Stimulated activated CD8-positive, alpha-beta memory T cell treated with anti-CD3 and anti-CD28 coated beads, Interleukin-4, amount 100 ng/mL, for 1 hour (primary cell): ENCODE measurements at places on chromosomes 5 and 9.

DNA sequence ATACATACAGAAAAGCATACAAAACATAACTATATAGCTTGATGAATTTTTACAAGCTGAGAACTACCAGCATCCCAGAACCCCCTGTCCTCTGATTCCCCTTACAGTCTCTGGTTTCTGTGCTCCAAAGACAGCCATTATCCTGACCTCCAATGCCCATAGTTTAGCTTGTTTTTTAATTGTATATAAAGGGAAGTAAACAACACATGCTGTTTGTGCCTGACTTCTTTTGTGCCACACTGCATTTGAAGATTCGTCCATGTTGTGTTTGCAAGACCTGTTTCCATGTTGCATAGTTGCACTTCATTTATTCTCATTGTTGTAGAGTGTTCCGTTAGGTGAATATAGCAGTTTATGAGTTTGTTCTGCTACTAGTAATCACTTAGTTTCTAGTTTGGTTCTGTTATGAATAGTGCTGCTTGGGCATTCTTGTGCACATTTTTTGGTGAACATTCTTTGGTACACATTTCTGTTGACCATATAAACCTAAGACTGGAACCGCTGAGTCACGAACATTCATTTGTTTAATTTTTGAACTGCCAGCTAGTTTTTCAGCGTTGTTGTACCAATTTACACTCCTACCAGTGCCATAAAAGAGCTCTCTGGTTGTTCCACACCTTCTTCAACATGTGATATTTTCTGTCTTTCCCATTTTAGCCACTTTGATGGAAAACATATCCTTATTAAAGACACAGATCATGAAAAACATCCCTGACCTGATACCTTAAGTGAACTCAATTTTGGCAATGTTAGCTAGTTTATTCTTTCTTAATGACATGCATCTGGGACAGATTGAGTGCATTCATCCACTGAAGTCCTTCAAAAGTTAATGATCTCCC lies 78.1 kb upstream of the ANXA1 start:
- DNase-seq = no peak

DNA sequence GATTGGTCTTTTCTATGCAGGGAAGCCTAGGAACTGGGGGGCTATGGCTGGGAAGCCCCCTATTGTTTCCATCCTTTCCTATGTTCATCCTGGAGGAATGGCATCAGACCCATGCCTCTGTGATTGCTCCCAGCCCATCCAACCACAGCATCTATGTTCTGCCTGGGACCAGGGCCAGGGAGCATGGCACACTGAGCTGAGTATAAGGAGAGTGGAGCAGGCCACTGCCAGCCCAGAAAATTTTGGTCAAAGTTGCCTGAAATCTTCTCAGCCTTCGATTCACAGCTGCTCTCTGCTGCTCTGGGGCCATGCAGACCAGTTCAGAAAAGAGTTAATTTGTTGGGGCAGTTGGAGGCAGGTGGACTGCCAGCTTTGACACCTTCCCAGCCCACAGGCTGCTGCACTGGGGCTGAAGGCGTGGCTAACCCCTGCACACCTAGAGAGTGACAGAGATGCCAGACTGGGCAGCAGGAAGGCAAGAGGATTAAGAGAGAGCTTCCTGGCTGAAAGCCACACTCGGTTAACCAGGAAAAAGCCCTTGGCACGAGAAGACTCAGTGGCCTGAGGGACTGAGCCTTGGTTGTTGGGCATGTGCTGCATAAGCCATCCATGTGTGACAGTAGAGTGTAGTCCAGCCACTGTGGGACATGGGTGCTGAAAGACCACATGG lies 12.1 kb downstream of the TGFBI start:
- DNase-seq = no peak

DNA sequence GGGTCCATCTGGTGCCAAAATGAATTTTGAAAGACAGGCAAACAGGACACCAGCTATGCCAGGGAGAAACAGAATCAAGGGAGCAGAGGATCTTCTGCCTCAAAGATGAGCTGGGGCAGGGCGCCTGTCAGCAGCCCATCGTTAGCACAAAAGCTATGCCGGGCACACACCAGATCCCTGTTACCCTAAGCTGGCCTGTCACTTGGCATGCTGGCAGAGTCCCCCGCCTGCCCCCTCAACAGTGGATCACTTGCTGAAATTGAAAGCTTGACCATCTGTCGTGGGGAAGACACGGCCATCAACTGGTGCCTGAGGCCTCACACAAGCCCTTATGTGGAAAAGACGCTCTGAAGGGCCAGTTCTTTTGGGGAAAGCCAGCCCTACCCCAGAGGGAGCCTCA lies 256.4 kb downstream of the EBF1 start:
- DNase-seq = no peak

DNA sequence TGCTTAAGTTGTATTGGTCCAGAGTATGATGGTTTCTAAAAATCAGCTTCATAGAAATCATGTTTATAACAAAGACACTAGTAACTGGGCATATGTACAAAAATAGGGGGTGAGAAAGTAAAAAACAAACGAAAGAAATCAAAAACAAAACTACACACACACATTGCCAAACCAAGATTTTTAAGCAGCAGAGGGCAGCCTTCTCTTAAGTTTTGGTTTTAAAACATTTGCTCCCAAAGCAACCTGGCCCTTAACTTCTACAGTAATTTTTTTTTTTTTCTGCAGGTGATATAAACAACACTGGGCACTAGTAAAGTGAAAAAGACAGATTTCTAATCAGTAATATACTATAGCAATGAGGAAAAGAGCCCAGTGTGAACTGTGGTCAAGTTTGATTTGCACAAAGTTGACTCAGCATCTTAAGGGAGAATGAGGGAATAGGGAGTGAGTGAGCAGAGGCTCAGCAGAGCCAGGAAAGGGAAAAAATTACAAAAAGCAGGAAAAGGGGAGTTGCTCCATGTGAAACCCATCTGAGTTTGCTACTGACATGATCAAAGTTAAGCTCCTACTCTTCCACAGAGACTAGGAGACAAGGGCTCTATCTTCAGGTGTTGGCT lies 13.4 kb upstream of the GAPT start:
- DNase-seq = no peak

DNA sequence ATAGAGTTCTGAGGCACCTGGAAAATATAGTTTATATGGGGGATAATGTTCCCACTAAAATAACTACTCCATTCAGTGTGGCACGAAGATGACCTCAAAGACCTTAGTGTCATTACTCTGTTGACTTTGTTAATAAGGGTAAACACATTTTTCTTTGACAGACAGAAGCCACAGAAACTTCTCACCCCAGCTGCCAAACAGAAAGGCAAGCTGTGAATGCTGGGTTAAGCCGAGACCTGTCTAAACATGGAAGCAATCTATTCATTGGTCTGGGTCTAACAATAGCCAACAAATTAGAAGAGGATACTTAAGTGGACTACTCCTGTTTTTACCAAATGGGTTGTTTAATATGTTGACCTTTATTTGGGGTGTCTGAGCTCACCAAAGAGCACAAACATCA lies 171.4 kb downstream of the TLE1 start:
- DNase-seq = no peak

GRCh38 chr5:37090123-37090726 lies 159.0 kb downstream of the CPLANE1 start:
- no peak for DNase-seq

- no peak for DNase-seq
These were observed 43.5 kb downstream of the DMAC1 start for GRCh38 chr9:7756088-7756487.

- no peak for DNase-seq
These were observed 644 bp downstream of the BRD3 start for GRCh38 chr9:134066913-134067851.

DNA sequence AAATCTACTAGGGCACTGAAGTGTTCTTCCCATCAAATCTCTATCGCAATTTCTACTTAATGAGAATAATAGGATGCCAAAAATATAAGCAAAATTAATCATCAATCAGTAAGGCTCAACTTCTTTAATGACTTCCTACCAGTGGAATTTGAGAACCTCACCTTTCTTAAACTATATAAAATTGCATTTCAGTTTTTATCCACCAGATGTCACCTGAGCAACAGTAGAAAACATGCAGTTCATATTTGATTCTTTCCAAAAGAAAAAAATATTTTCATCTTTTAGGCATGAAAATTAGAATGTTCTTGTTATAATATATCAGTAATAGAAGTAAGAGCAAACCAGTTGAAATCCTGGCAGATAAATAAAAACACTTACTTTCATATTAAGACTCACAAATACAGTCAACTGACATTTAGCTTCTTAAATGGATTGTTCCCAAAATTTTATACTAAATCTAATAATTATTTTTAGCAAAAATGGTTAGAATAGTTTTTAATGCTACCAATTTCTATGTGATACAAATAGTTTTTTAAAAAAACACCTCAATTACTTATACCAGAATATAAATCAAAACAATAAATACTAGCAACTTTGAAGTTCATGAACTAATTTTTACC lies 13.4 kb upstream of the CCDC112 start:
- no peak for DNase-seq

DNA sequence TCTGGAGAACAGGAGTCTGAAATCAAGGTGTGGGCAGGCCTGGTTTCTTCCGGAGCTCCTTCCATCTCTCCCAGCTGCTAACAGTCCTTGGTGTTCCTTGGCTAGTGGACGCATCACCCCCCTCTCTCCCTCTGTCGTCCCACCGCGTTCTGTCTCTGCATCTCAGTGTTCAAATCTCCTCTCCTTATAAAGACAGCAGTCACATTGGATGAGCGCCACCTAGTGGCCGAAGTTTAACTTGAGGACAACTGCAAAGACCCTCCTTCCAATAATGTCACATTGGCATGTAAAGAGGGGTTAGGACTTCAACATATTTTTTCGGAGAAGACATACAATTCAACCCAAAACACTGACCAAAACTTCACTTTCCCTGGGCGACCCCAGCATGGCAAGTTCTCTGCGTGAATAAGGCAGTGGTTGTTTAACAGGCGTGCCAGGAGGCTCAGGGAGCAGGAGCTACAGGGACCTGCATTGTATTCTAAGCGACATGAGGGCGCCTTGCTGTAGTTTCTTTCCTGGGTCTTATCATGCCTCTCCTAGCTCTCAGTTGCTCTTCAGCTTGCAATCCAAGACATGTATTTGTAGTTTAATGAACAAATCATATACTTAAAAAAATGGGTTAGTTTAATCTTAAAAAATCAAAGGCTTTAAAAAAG lies 27.9 kb upstream of the BASP1 start:
- peak; percentile 16 for DNase-seq

DNA sequence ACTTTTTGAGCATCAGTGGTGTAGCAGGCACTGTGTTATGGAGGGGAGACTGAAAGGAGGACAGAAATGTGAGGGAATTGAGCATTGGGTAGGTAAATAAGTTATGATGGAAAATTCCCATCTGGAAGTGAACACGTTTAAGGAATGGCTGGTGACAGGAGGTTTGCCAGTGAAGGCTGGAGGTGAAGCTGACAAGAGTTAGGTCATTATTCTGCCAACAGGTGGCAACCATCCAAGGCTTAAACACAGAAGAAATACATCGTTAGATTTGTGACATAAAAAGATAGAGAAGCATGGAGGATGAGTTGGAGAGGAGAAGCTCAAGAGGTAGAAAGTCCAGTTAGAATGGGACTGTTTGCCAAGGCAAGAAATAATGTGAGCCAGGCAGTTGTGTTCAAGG lies 455.3 kb upstream of the SGCD start:
- DNase-seq = no peak

- DNase-seq = no peak
These were observed 77.0 kb upstream of the DAP start for GRCh38 chr5:10838038-10838437.

DNA sequence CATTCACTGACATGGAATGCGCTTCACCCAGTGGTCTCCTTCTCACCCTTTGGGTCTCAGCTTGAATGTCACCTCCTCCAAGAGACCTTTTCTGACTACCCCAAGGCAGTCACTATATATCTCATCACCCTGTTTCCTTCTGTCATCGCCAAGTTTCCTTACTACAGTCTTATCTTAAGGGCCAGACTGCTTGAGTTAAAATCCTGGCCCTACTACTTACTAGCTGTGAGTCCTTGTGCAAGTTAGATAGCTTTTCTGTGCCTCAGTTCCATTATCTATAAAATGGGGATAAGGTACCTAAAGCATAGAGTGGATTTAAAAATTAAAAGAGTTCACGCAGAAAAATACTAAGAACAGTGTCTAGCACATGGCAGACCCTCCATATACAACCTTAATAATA lies 132.4 kb downstream of the GABBR2 start:
- no peak for DNase-seq

DNA sequence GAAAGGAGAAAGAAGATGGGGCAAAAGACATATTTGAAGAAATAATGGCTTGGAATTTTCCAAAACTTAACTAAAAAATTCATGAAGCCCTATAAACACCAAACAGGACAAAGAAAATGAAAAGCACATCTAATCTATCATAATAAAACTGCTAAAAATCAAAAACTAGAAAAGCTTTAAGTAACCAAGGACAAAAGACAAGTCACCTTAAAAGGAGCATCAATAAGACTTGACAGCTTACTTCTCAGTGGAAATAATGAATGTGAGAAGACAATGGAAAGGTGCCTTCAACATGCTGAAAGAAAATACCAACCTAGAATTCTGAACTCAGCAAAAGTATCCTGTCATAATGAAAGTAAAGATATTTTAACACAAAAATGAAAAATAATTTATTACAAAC lies 27.0 kb downstream of the GTF3C4 start:
- DNase-seq = no peak

DNA sequence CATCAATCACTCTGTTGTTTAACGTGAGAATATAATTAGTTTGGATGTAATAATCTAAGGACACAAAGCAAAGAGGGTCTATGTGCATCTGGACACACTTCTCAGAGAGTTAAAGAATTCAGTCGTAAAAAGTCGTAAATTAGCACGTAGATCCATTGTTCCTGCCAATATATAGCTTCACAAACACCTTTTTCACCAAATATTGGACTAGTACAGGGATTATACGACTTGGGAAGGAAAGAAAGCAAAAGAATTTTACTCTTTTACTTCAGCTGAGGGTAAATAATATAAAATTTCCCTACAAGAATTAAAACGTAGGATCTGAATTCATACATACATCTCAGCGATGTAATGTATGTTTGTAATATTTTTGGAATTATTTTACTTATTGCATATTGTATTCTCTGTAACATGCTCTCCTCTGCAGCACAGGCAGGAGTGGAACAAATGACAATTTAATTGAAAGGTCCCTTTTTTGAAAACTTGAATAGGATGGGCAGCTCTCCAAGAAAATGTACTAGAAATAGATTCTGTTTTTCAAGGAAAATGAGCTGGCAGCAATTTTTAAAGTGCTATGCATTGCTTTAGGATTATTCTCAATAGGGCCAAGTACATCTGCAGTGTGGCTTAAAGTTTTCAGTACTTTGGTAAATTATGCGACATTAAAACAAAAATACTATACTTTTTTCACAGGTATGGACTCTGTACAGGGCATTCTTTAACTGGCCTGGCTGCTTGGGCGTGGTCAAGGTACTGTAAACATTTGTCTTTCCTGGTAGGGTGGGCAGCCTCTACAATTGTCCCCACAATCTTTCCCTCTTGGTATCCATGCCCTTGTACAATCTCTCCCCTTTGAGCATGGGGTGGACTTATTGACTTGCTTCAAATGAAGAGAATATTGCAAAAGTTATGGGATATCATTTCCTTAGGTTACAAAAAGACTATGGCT lies 39.7 kb upstream of the HSD17B4 start:
- DNase-seq = no peak

DNA sequence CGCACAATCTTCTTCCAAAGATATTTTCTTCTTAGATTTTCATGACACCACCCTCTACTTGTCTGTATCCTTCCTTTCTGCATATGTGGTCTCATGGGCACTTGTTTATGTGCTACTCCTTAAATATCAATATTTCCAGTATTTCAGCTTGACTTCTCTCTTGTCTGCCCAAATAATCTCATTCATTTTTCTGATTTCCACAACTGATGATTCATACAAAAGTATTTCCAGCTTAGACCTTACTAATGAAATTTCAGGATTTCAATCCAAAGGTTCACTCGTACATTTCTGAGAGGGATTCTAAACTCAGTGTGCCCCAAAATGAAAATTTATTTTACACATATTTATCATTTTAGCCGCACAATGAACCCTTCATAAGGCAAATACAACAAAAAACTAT lies 928.9 kb upstream of the C9orf72 start:
- DNase-seq = no peak
